ENCODE measurements at places on chromosomes 7 and 10.

GRCh38 chr7:70696201-70696754, 435.7 kb upstream of the GALNT17 start:
- no peak for DNase-seq

GRCh38 chr10:49218480-49218879, 30.3 kb upstream of the TMEM273 start:
- DNase-seq, result no peak

DNA sequence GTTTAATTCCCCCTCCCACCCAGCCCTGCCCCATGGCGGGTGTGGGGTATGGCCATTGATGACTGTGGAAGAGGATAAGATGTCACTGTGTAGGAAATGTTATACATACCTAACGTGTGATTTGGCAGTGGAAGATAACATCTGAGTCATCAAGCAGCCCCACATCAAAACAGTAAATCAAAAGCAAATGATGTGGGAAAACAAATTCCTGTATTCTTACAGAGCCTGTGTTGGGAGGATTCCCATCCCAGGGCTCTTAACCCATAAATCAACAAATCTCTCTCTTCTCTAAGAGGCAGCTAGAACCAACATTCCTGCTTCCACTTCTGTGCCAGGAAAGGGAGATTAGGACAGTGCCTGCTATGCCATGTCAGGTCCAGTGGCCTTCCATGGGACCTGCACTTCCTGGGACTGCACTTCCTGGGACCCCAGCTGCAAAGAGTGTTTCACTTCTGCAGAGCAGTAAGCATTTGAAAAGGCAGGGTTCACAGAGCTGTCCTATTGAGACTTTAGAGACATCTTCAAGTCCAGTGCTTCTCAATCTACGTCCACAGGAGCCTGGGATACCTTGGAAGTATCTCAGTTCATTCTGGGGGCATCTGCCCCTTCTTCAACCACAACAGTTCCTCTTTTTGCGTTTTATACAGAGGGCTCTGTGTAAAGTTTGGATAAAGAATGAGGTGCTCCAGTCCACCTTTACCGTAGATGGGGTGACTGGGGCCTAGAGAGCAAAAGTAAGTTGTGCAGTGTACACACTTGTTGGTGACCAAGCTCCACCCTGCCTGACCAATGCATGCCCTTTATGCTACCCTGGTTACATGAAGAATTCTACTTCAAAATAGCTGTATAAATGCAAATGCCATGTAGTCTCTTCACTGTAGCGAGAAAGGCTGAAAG, 45.7 kb downstream of the ATXN7L1 start:
- no peak for DNase-seq

GRCh38 chr10:89699581-89700064, 1.8 kb upstream of the KIF20B start:
- DNase-seq, result no peak

- no peak for DNase-seq
Measured at GRCh38 chr7:107453388-107453787, 16.5 kb upstream of the GPR22 start.

DNA sequence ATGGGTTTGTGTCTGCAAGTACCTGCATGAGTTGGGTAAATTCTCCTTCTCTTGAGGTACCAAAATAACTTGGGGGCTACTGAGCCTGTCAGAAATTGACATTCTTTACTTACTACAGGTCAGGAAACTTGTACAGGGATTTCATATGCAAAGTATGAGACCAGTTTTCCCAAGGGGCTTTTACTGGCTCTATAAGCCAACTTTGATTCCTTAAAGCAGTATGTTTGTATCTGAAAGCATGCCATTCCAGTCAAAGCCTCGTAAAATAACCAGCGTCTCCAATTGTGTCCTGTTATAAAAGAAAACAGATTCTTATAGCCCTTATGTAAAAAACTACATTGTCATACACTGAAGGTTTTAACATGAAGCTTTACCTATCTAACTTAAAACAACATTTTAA, 90.2 kb downstream of the ZNF467 start:
- DNase-seq, result no peak

DNA sequence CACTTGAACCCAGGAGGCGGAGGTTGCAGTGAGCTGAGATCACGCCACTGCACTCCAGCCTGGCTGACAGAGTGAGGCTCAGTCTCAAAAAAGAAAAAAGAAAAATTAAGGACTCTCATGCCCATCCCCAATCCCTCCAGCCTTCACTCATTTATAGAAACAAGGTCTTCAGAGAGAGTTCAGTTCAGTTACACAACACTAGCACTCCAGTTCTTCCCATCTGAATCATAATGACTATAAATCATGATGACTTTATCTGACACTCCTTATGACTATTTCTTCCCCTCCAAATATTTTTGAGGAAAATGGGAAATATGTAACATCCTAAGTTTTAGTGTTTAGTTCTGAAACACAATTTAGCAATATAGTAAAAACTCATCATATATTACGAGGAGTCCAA, 107.4 kb upstream of the LSM8 start:
- no peak for DNase-seq

DNA sequence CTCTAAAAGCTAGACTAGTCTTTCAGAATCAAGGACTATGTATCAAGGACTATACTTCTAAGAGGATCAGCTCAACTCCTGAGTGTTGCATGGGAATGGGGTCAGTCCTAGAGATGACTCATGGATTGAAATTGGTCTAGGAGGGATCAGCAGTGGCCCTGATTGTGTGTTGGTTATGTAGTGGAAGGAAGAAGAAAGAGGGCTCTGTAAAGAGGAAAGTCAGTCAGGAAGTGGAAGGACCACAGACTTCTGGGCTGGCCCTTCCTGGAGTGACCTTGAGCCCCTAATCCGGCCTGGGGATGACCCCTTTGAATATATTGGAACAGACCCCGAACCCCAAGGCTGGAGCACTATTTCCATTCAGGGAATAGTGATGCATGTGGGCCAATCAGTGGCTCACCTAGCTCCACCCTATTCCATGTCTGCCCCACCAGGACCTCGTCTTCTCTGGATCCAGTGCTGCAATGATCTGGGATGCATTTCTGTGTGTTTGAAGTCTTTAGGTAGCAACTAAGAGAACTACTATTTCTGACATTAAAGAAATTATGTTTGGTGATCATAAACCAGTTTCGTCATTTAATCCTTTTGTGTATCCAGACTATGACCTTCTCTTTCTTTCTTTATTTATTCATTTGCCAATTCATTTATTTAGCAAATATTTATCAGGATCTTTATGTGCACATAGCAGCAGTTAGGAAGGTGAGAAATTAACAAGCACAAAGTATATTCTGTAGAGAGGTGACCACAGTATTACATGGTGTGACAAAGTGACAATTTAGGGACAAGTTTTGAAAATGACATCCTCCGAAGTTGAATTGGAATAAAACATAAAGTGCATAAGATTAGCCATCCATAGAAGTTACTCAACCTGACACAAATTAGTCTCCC, 48.6 kb upstream of the KIF5B start:
- no peak for DNase-seq

- DNase-seq, result no peak
Measured at GRCh38 chr7:140222814-140223213, 46.0 kb upstream of the KDM7A start.

All from NCI-H1436 treated with DMSO at 0.1 percent for 48 hours (cell line).